ENCODE measurements at places on chromosomes 2 and 18.

DNA sequence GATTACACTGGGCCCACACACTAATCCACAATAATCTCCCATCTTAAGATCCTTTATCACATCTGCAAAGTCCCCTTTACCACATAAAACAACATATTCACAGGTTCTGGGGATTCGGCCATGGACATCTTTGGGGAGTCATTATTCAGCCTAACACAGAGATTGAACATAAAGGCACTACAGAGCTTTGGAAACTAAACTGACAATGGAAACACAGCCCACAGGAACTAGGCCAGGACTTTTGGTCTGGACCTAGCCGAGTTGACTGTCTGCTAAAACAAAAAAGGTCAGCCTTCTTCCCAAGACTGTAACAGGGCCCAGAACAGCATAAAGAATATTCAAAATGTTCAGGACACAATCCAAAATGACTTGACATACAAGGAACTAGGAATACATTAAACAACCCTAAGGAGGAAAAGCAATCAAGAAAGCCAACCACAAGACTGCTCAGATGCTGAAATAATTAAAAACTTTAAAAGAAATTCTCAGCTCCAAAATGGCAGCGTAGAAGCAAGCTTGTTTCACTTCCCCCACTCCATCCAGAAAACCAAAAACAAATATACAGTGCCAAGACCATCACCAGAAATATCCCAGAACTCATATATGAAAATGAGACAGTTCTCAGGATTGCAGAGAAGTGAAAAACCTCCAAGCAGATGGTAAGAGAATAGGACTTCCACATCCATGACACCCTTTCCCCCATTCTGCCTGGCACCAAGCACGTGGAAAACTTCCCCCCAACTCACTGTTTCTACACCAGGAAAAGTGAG lies 207.8 kb downstream of the ATAD2B start:
- peak; percentile 95 for DNase-seq

DNA sequence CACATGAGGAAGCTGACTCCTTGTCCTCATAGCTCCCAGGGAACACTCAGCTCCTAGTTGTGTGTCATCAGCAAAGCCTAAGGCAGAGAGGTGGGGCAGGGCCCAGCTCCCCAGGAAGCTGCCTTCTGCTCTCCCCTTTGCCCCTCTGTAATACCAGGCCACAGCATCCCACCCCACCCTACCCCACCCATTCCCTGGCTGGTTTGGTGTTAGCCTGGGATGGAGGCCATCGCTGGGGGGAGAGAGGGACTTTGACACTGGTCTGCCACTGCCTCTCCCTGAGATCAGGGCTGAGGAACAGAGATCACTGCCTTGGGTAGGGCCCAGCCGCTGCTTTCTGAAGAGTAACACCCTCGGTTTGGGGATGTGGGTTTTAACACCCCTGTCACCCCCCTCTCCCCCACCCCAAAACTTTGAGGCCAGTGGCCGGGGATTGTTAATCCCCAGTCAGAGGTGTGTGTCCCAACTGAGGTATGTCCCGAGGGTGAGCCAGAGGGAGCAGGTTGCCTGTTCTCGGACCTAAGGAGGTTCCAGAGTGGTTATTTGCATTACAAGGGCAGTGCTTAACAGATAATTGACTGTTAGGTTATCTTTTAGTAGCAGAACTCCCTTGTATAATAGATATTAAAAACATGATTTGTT lies 41.4 kb downstream of the TET3 start:
- no peak for DNase-seq

DNA sequence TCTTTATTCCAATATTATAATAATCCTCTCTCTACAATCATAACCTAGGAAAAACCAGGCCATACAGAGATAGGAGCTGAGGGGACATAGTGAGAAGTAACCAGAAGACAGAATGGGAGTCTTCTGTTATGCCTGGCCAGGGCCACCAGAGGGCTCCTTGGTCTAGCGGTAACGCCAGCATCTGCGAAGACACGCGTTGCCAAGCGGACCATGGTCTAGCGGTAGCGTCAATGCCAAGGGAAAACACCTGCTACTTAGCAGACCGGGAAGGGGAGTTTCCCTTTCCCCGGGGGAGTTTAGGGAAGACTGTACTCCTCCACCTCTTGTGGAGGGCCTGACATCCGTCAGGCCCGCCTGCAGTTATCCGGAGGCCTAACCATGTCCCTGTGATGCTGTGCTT lies 36.6 kb downstream of the ARL6IP6 start:
- DNase-seq, result no peak

GRCh38 chr2:218446547-218446946 lies 27.6 kb downstream of the VIL1 start:
- DNase-seq, result no peak

- no peak for DNase-seq
Measured at GRCh38 chr2:86020984-86021383, 84.7 kb downstream of the POLR1A start.

GRCh38 chr2:1992280-1992679 lies 248.0 kb upstream of the PXDN start:
- no peak for DNase-seq

GRCh38 chr2:241566468-241566867 lies 7.9 kb downstream of the BOK start:
- DNase-seq, result no peak

DNA sequence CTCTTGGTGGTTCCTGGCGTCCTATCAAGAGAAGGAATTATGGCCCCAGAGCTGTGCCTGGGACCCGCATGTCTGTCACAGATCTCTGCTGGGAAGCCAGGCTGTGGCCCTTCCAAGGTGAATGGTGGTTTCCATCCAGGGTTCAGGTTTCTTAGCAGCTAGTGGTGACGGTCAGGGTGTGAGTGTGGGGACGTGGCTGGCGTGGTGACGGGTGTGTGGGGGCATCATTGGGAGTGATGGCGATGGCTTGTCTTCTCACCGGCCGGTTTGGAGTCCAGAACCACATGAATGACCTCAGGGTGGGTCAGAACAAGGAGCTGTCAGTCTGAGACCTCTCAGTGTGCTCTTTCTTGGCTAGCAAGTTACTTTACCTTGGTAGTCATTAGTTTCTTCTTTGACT lies 52.6 kb downstream of the AGAP1 start:
- no peak for DNase-seq

DNA sequence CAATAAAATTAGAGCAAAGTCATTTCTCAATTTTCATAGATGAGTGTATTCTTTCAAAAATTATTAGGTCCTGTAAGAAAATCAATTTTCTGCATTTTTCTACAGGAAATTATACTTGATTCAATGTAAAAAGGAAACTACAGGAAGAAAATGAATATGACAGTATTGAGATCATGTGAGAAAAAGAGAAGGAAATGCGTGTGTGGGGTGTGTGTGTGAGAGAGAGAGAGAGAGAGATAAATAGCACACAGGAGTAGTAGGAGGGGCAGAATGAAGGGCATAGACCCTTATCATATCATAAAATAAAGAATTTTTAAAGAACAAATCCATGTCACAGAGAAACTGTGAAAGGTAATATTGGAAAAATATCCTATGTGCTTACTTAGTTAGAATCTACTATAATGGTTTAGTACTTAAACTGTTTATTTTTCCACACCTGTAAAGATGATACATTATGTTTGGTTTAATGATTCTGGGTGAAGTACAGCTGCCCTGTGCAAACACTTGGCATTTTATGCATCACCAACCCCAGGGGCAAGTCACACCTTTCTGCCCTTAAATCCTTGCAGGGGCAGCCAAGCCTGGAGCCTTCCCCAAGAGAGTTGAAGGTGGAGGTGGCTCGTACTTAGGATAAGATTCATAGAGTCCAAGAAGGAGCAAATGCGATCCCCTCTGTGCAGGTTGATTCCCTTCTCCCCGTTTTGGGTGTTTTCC lies 276.4 kb downstream of the TGIF1 start:
- DNase-seq, result no peak

DNA sequence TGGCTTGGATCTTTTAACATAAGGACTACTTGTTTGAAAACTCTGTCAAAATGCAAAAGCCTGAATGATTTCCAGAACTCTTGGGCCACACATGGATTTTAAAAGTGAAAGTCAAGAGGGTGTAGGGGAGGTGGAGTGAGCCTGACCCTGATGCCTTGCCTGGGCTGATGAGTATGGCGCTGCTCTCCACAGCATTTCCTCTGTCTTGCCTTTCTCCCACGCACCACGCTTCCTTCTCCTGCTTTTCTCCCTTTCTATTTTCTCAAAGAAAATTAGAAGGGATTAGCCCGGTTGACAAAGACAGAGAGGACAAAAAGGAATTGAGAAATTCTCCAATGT lies 207.0 kb upstream of the CCDC68 start:
- no peak for DNase-seq

- no peak for DNase-seq
Measured at GRCh38 chr18:26794230-26795101, 71.0 kb downstream of the AQP4 start.
